ENCODE measurements at places on chromosomes 7 and 10.

- no peaks in the 10 kb centered on the region for H3K27me3 ChIP-seq
- no peak for DNase-seq
- no peak overlapping the region for H3K4me3 ChIP-seq
- H3K27ac ChIP-seq, result no peak overlapping the region
- peaks cover 3% of the 10 kb centered on the region for H3K36me3 ChIP-seq
Measured at GRCh38 chr7:2016761-2017480, 215.8 kb downstream of the MAD1L1 start.

- H3K36me3 ChIP-seq, result no peaks in the 10 kb centered on the region
- H3K4me1 ChIP-seq, result no peaks in the 10 kb centered on the region
- peaks cover 3% of the 10 kb centered on the region for H3K27me3 ChIP-seq
- no peak overlapping the region for H3K4me3 ChIP-seq
Measured at GRCh38 chr7:31093282-31093681, 41.2 kb downstream of the ADCYAP1R1 start.

GRCh38 chr7:97342512-97342911 is 225.0 kb downstream of the SDHAF3 start:
- peaks cover 4% of the 10 kb centered on the region for H3K27me3 ChIP-seq
- peak; percentile 30 for DNase-seq
- H3K36me3 ChIP-seq, result no peaks in the 10 kb centered on the region

DNA sequence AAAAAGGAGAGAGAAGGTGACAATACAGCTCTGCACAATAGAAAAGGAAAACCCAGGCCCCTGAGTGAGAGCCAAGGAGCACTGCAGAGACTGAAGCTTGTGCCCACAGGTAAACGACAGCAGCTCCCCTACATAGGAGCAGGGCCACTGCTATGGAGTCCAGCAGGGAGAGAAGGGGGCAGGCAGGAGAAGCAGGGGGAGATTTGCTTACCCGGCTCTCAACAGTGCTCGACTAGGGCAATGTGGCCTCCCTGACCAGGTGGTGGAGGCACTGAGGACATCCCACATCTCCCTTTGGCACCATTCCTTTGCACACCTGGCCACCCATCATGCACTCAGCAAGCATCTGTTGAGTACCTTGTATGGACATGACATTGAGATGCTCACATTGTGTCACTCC is 153.0 kb downstream of the EVX1 start:
- H3K27me3 ChIP-seq, result peaks cover 4% of the 10 kb centered on the region
- no peaks in the 10 kb centered on the region for H3K36me3 ChIP-seq
- no peak for DNase-seq
- H3K4me1 ChIP-seq, result no peaks in the 10 kb centered on the region
- no peak overlapping the region for H3K27ac ChIP-seq

DNA sequence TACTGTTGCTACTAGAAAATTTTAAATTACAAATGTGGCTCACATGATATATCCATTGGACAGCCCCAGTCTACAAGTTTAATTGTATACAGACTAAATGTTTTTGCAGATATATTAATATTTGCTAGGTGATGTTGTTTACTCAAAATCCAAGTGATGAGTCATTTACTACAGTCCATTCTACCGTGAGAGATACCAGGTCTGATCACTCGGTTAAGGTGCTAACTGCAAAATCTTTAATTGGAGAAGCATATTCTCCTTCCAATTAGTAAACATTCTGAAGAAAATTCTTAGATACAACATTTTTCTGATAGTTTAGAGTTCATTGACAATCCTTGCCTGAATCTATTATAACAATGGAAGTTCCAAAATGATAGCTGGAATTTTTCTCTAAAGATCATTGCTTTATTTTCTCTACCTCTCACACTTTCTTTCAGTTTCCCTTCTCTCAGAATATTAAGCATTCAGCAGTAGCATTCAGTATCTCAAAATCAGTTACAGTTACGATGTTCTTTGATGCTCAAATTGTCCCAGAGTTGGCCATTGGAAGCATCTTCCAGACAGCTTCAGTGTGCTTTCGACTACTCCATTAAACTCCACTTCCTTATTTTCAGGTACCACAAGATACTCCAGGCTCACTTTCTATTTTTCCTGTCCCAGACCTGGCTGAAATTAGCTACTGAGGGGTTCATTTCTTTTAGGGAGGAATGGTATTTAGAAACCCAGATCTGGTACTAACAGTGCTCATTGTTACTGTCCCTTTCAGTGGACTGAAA is 2.3 kb downstream of the ABCB1 start:
- DNase-seq, result no peak
- no peaks in the 10 kb centered on the region for H3K36me3 ChIP-seq
- peak overlapping the region; percentile 39 for H3K27ac ChIP-seq
- peaks cover 9% of the 10 kb centered on the region for H3K4me1 ChIP-seq
- peaks cover 5% of the 10 kb centered on the region for H3K27me3 ChIP-seq

GRCh38 chr7:122248472-122248871 is 56.1 kb downstream of the FEZF1 start:
- no peak overlapping the region for H3K4me3 ChIP-seq
- no peak for DNase-seq
- H3K27ac ChIP-seq, result no peak overlapping the region
- H3K4me1 ChIP-seq, result no peaks in the 10 kb centered on the region
- no peaks in the 10 kb centered on the region for H3K36me3 ChIP-seq
- peaks cover 1% of the 10 kb centered on the region for H3K27me3 ChIP-seq

DNA sequence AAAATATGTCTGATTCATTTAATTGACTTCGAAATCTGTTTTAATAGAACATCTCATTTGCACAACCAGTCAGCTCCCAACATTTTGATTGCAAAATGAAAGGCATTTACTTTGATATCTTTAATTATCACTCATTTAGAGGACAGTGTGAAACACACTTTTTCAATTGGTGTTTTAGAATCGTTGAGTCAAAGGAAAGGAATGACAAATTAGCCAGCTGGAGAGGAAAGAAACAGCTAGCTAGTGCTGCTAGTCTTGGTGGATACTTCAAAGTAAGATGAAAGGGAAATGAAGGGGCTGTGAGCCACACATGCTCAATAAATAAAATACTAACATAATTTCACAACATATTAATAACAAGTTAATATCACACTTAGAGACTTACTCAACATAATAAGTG is 570.2 kb downstream of the PHTF2 start:
- DNase-seq, result no peak
- H3K27me3 ChIP-seq, result no peaks in the 10 kb centered on the region
- no peak overlapping the region for H3K27ac ChIP-seq
- no peaks in the 10 kb centered on the region for H3K36me3 ChIP-seq
- no peak overlapping the region for H3K4me3 ChIP-seq
- no peaks in the 10 kb centered on the region for H3K4me1 ChIP-seq

Data from large intestine (tissue), 12 donors.